ENCODE measurements at places on chromosomes 1 and 21.

- peak; percentile 87 for DNase-seq
These were observed 57.3 kb upstream of the EFHD2 start for GRCh38 chr1:15352128-15352957.

DNA sequence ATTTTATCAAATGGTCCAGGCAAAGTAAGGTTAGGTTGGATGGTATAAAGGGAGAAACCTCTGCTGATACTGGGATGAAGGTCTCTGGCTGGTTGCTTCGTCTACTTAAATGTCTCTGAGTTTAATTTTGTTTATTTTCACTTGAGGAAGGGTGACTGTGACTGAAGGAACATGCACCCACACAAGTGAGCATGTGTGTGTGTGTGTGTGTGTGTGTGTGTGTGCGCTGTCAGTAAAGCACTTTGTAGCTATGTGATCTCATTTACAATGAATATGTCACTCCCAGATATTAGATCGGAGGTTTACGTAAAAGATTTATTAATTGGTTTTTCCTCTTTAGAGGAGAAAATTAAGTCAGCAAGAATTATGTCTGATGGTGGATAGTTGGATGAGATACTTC lies 4.4 kb downstream of the FOXD2 start:
- no peak for DNase-seq

DNA sequence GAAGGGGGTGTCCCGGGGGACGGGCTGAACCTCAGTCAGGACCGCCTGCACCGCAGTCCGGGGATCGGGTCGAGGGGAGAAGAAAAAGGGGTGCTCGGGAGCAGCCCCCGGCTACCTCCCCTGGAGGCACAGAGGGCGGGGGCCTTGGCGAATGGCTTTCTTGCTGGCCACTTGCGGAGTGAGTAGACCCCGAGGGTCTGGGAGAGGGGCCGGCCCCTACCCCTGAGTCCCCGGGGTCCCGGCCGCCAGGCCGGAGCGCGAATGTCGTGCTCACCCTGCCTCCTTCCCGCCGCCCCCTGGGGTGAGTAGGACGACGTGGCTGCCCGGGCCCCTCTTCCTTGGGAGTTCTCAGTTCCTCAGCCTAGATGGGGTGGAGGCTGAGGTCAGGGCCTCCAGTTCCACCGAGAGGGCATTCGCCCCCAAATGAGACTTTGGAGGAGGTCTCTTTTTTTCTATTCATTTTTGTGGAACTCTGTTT lies 113.0 kb downstream of the OSBPL9 start:
- no peak for DNase-seq

DNA sequence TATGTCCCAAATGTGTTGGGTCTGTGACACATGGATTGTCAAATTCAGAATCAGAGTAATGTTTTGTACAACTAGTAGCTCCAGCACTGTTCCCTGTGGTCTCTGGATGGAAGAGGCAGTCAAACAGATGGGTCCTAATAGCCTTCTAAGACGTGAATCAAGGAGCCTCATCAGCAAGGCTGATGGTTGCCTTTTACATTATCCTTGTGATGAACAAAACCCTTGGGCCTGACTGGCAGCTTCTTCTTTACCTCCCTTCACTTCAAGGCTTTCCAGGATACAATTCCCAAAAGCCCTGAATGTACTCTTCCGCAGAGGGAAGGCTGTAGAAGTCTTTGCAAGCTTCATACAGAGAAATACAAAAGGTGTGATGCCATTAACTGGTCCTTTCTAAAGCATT lies 633.3 kb downstream of the USP25 start:
- no peak for DNase-seq

GRCh38 chr1:89910780-89911179 lies 84.1 kb upstream of the ZNF326 start:
- no peak for DNase-seq

Data from dermis microvascular lymphatic vessel endothelial cell (primary cell).